ENCODE measurements at places on chromosomes 6 and 20.

DNA sequence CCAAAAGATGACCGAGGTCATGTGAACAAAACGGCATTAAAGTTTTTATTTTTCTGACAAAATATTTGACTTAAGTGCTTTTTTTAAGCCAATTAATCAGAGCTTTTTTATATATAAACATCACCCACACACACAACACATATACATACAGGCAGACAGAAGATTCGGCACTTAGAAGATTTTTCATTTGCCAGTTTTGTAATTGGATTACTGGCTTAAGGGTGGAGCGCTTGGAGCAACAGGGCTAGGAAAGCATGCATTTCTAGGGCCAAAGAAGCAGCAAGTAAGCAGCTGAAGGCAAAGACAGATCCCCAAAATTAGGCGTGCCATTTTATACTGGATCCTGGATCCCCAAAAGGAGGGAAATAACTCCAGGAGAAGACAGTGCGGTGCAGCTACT is 30.3 kb downstream of the SAMD5 start:
- DNase-seq = no peak

- no peak for DNase-seq
Measured at GRCh38 chr6:111523484-111524167, 40.6 kb upstream of the REV3L start.

- DNase-seq = no peak
Measured at GRCh38 chr20:50309280-50309763, 118.7 kb downstream of the CEBPB start.

DNA sequence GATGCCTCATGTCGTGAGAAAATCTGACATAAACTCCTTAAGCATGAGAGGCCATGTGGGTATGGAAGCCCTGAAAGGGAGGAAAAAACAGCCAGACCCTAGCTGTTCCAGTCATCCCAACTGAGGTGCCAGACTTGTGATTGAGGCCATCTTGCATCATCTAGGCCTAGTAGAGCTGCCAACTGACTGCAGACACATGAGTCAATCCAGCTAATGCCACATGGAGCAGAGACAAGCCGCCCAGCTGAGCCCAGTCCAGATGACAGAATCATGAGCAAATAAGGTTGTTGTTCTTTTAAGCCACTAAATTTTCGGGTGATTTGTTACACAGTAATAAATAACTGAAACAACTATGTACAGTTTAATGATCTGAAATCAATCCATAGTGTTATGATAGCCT is 680.9 kb downstream of the MAFB start:
- DNase-seq = no peak

DNA sequence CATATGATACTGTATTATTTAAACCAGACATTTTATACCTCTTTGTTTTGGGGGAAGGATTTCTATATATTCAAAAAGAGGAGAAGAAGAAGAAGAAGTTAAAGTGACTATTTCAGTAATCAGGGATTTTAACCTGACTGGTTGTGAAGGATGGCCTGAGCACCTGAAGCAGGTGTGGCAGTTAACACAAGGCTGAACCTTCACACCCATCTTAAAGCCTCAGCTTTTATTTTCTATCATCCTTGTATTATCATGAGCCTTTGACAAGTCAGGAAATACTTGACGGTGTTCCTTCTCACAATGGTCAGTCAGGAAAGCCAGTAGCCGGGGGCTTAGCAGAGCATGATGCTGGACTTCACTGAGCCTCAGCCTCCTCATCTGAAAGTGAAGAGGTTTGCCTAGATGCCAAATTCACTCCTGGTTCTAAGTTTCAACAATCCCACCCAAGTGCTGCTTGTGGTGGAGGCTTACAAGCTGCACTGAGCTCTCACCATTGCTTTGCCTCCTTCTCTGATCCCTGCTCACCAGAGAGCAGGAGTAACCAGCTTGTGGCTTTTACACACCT is 117.2 kb downstream of the JAG1 start:
- DNase-seq = no peak

DNA sequence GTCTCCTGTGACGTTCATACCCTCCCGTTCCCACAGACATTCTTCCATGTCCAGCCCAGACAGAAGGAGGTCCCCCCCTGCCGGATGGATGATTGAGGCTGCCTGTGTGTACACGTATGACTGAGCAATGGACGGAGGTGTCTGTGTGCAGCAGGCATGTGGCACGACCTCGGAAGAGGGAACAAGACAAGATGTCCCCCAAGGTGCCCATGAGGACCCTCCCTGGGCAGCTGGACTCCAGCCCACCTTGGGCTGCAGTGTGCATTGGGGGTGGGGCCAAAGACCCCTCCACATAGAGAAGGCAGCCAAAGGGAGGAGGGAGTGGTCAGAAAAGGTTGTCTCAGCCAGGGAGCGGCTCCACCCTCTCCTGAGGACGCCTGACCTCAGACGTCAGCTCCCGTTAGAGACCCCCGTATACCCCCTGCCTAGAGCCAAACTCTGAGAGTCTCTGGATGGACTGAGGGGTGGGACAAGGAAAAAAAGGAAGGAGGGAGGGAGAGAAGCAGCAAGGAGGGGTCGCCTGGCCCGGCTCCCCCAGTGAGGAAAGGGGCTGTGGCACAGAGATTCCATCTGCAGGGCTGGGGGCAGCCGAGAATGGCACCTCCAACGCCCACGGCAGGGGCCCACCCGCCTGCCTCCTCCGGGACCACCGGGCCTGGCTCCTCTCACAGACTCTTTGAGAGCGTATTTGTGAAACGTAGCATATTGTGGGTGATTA is 92.9 kb upstream of the BHLHE23 start:
- DNase-seq = no peak

DNA sequence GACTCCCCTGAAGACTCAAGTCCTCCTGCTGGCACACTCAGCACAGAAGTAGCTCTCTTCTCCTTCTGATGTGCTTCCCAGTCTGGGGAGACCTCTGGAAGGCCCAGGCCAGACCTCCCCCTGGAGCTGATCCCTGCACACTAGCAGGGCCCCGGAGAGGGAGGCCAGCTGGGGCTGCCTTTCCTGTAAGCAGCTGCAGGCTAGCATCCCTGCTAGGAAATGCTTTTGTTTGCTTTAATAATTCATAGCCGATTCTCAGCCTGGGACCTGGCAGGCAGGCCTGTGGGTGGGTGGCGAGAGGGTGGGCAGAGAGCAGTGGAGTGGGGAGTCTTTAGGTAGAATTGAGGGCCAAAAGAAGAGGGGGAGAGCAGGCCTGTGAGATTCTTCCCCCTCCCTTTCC is 5.2 kb downstream of the EBF4 start:
- no peak for DNase-seq

DNA sequence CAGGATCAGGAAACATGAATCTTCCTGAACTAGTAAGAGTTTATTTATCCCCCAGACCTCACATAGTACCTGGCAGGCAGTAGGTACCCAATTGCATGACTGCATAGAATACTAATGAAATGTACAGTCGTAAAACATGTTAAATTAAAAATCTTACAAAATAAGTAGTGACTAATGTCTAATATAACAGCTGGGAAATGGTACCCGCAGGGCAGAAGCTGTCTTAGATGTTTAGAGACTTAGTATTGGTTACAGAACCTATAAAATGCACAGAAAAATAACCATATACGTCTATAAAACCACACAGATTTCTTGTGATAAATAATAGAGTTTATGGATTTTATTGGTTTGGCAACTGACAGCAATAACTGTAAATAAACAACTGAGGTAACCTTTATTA is 139.1 kb upstream of the GMDS start:
- DNase-seq = no peak

- DNase-seq = no peak
Measured at GRCh38 chr20:38060536-38060935, 27.0 kb downstream of the RPRD1B start.

DNA sequence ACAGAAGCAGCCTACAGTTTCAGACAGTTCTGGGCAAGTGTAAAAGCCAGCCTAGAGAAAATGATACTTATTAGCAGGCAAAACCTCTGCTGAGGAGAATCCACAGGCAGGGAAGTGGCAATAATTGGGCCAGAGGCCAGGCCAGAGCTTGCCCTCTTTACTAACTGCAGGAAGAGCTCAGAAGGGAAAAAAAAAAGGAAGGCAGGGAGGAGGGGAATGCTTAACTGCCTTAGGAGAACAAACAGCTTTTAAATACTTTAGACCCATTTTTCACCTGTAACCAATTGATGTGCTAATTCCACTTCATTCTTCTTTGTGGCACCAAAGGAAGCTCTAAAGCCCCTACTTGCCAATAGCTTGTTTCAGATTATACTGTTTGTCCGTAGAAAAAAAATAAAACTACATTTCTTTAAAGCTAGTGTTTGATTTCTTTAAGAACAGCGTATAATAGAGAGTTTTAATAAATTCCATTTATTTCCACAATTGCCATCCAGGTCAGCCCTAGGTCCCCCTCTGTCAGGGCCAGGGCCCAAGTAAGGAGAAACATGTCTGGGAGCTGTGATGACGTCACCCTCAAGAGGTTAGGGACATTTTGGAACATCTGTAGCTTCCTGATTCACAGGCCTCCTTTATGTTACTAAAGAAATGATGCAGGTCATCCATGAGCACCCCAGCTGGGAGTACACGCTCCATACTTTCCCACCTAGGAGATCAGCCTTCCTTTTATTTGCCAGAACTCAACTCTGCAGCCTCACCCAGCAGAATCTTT is 384.3 kb downstream of the CDC5L start:
- no peak for DNase-seq

DNA sequence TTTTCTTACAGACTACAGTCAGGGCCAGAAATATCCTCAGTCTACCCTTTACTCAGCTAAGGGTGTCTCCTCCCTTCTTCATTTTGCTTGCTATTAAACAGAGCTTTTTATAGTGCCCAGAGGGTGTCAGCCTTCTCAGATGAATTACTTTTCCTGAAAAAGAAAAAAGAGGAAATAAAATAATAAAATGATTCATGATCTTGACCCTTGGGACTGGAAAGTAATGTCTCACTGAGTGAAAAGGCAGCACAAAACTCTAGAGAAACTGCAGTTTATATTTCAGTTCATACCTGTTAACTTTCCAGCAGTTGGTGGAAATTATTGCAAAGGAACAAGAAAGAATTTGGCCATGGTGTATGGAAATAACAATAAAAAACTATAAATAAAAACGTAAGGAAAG is 170.6 kb downstream of the IBTK start:
- no peak for DNase-seq

- no peak for DNase-seq
Measured at GRCh38 chr6:167345348-167345747, 20.5 kb downstream of the TTLL2 start.

DNA sequence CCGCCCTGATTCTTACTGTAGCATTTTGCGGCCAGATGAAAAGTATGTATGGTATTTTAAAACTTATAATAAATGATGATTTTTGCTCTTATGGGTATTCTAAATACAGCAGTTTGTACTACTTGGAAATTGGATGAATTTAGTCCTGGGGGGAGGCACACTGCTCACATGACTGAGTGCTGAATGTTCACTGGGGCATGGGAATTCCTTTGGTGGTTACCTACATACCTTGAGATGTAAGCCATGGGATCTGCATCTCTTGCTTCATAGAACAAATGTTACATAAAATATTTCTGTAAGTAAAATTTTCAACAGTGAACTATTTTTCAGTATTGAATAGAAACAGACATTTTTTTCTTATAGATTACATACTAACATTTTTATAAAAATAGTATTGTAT is 71.1 kb downstream of the FIG4 start:
- DNase-seq = no peak

GRCh38 chr6:111551521-111552231 is 54.0 kb downstream of the TRAF3IP2 start:
- no peak for DNase-seq

- DNase-seq = no peak
Measured at GRCh38 chr6:5481033-5481432, 219.7 kb downstream of the FARS2 start.

GRCh38 chr6:68238097-68238601 is 396.9 kb upstream of the ADGRB3 start:
- DNase-seq = no peak

DNA sequence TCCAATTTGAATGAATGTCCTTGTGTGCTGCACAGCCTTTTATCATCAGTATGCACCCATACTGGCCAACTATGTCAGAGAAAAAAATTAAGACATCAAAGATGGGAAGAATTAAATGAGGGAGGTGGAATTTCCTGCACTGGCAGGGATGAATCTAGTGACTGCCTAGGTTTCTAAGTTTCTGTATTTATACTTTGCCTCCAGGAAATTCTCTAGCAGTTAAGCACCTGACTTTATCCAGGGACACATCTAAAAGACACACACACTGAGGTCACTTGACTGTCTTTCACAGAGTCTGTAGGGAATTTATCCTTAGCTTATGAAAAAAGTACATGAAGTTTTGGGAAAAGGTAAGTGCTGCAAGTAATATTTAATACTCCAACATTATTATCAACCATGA is 636.5 kb upstream of the PTCHD4 start:
- DNase-seq = no peak

GRCh38 chr6:43246301-43247113 is 3.2 kb downstream of the TTBK1 start:
- DNase-seq = no peak

- DNase-seq = no peak
Measured at GRCh38 chr6:165880686-165881085, 217.6 kb upstream of the PDE10A start.

DNA sequence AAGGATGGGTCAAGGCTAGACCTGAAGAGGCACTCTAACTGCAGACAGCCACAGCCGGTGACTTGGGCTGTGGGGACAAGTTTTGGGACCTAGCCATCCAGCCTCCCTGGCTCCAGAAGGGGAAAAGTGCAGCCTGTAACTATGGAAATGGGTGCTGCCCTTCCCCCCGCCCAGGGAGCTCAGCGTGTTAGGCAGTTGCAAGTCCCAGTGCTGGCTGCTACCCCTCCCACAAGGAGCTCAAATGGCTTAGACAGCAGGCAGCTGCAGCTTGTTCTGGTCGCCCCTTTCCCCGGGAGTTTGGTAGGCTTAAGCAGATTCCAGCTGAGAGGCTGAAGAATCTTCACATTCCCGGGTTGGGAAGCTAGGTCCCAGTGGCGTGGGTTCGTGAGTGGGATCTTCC is 162.6 kb downstream of the FAM83B start:
- no peak for DNase-seq

DNA sequence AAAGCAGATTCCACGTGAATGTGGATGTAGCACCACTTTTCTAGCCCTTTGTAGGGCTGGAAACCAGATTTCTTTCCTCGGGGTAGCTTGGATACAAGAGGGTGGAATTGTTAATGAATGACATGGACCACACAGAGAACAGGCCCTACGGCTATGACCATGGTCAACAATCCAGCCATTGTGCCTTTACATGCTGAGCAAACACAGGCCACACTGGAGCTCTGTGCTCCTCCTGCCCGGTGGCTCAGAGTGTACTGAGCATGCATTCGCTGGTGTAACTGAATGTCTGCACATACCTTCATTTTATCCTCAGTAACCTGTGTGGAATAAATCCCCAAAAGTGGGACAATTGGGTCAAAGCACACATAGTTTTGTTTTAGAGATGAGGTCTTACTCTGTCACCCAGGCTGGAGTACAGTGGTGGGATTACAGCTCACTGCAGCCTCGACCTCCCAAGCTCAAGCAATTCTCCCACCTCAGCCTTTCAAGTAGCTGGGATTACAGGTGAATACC is 32.8 kb downstream of the LRP11 start:
- no peak for DNase-seq

- DNase-seq = no peak
Measured at GRCh38 chr6:112620812-112621569, 273.9 kb downstream of the RFPL4B start.
